Right atrium auricular region (tissue), 2 donors: ENCODE measurements at places on chromosomes 1 and 21. TPM values are rescaled to one million over a fixed set of nuclear protein-coding genes. Genes with fewer than 3 reads are reported as not detected.

DNA sequence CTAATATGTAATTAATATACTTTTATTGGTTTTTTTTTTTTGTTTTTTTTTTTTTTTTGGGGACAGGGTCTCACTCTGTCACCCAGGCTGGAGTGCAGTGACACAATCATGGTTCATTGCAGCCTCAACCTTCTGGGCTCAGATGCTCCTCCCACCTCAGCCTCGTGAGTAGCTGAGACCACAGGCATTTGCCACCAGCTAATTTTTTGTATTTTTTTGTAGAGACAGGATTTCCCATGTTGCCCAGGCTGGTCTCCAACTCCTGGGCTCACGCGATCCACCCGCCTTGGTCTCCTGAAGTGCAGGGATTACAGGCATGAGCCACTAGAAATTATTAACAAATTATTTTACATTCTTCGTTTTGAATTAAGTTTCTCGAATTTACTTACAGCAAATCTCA, 16.8 kb upstream of the POGZ start:
- H3K27ac ChIP-seq, result no peak overlapping the region
- peak; percentile 5 for DNase-seq
- H3K4me3 ChIP-seq, result no peak overlapping the region
- no peaks in the 10 kb centered on the region for H3K36me3 ChIP-seq
- peaks cover 5% of the 10 kb centered on the region for H3K4me1 ChIP-seq

The C4BPA gene
- total RNA-seq, result 3.6 TPM

The CSF3R gene
- 9.3 TPM for total RNA-seq

- peak overlapping the region; percentile 29 for H3K27ac ChIP-seq
- H3K4me1 ChIP-seq, result peaks cover 41% of the 10 kb centered on the region
- peaks cover 16% of the 10 kb centered on the region for H3K27me3 ChIP-seq
- H3K36me3 ChIP-seq, result no peaks in the 10 kb centered on the region
Observed at GRCh38 chr1:213982672-213983492, 4.9 kb upstream of the PROX1 start.

DNA sequence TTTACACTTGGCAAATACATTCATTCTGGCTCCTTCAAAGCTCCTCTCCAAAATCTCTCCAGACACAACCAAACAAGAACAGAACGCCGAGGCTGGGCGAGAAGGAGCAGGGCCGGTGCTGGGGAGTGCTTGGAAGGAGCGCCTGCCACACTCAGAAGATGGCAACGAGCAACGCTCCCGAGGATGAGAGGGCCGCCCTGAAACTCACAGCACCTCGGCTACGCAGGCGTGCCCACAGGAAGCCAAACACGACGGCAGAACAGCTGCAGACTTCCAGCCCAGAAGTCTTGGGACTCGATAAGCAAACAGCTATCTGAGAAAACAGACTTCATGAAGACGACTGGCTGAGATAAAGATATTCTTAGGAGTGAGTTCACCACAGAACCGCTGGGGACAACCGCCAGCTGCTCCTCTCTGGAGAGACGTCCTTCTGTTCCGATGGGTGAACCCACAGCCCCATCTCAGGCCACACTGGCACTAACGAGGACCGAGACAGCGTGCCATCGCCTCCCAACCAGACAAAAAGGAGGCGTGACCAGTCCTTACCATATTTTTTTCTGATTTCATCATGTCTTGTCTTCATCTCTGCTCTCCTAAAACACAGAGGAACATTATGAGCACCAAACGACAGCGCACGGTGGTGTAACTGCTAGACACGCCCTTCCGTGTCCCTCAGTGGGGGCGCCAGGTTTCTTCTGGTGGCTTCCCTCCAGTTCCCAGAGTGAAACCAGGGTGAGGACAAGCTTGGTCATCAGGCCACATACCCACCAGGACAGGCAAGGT, 18.6 kb downstream of the PTTG1IP start:
- H3K36me3 ChIP-seq, result peaks cover 94% of the 10 kb centered on the region
- peak overlapping the region; percentile 72 for H3K27ac ChIP-seq
- H3K4me3 ChIP-seq, result no peak overlapping the region
- no peak for DNase-seq
- H3K27me3 ChIP-seq, result no peaks in the 10 kb centered on the region

- no peaks in the 10 kb centered on the region for H3K27me3 ChIP-seq
- peak overlapping the region; percentile 100 for H3K27ac ChIP-seq
- H3K4me1 ChIP-seq, result peaks cover 3% of the 10 kb centered on the region
- DNase-seq, result peak; percentile 77
- no peaks in the 10 kb centered on the region for H3K36me3 ChIP-seq
- H3K4me3 ChIP-seq, result no peak overlapping the region
Observed at GRCh38 chr1:228163007-228163753, 2.4 kb upstream of the IBA57 start.

The NEXN gene
- total RNA-seq, result 295 TPM

DNA sequence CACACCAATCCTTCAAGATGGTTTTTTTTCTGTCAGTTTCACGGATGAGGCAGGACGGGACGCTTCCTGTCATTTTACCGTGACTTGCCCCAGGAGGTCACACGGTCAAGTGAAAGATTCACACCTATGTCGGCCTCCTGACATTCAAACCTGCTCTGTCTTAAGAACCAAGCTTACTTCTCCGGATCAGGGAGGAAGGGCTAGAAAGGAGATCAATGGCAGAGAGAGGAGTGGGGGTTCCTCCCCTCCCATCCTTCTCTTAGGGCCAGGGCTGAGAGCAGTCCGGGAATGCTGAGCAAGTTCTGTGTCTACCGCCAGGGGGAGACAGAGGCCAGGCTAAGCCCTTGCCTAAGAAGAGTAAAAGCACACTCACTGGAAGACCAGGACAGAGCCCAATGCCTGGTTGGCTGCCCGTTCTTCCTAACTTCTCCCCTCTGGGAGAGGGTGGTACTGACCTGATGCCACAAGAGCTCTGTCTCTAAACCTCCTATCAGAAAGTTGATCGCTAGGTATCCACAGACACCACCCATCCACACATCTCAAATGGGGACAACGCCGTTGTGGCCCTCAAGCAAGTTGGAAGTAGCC, 1.1 kb upstream of the PPM1J start:
- H3K4me3 ChIP-seq, result peak overlapping the region; percentile 71
- peak overlapping the region; percentile 82 for H3K27ac ChIP-seq
- peak; percentile 90 for DNase-seq
- no peaks in the 10 kb centered on the region for H3K27me3 ChIP-seq

- H3K4me3 ChIP-seq, result no peak overlapping the region
- H3K27ac ChIP-seq, result no peak overlapping the region
- no peaks in the 10 kb centered on the region for H3K27me3 ChIP-seq
Observed at GRCh38 chr1:163472651-163473248, 151.0 kb downstream of the NUF2 start.

DNA sequence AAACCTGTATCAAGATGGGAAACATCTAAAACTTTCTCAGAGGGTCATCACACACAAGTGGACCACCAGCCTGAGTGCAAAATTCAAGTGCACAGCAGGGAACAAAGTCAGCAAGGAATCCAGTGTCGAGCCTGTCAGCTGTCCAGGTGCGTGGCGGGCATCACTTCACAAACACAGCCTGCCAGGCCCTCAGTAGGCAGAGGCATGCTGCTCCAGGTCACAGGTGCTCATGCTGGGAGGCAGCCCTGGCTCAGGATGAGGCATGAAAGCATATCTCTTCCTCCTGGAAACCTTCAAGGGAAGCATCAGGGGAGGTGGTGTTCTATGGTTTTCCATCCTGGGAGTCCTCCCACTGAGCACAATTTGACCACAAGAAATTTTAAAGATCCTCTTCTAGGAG, 6.3 kb downstream of the CD2 start:
- no peak for DNase-seq
- H3K27ac ChIP-seq, result no peak overlapping the region
- no peaks in the 10 kb centered on the region for H3K4me1 ChIP-seq
- no peaks in the 10 kb centered on the region for H3K27me3 ChIP-seq

DNA sequence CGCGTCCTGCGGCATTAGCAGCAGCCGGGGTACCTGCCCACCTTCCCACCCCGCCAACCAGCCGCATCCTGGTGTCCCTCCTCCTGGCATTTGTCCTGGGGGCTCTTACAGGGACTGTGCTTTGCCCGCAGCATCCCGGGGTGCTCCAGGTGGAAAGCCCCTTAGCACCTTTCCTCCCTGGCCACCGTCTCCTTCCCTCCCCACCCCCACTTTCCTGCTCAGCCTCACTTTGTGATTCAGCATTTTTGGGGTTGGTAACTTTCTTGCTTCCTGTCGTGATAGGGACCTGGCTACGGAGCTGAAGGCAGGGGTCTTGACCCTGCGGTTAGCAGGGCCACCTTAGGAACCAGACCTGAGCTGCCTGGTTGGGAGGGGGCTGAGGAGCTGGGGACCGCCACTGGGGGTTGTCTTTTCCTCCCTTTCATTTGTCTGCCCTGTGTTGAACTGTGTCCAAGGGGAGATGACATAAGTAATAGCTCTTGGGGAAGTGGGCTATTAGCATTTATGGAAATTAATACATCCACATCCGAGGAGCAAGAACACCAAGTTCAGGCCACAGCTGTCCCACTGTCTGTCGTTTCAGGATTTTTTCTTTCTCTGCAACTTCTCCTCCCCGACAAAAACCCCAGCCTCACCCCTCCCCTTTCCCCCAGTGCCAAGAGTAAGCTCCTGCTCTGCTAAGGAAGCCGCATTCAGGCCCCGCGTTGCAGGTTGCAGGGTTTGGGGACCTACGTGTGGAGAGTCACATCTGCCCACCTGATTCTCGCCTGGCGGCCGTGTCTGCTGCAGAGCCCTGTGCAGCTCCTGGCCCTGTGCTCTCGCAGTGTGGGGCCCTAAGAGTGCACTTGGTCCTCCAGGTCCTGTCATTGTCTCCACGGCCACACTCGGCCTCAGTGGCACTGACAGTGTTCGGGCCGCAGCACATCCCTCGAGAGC, 1.6 kb upstream of the NPHP4 start:
- H3K27me3 ChIP-seq, result no peaks in the 10 kb centered on the region
- no peak for DNase-seq
- peak overlapping the region; percentile 91 for H3K27ac ChIP-seq
- H3K4me3 ChIP-seq, result peak overlapping the region; percentile 91
- peaks cover 30% of the 10 kb centered on the region for H3K4me1 ChIP-seq
- no peaks in the 10 kb centered on the region for H3K36me3 ChIP-seq

The LCE2A gene
- total RNA-seq, result not detected

- H3K36me3 ChIP-seq, result no peaks in the 10 kb centered on the region
- no peak overlapping the region for H3K4me3 ChIP-seq
- no peaks in the 10 kb centered on the region for H3K4me1 ChIP-seq
- H3K27ac ChIP-seq, result no peak overlapping the region
Observed at GRCh38 chr1:168821434-168821833, 92.4 kb upstream of the DPT start.

- H3K4me3 ChIP-seq, result peak overlapping the region; percentile 40
- no peaks in the 10 kb centered on the region for H3K27me3 ChIP-seq
- H3K27ac ChIP-seq, result no peak overlapping the region
- H3K36me3 ChIP-seq, result no peaks in the 10 kb centered on the region
Observed at GRCh38 chr1:28915031-28915895, 894 bp downstream of the EPB41 start.

The GBP5 gene
- 0.37 TPM for total RNA-seq

The DIO1 gene
- total RNA-seq, result not detected

- H3K27me3 ChIP-seq, result no peaks in the 10 kb centered on the region
- no peak overlapping the region for H3K27ac ChIP-seq
- H3K4me1 ChIP-seq, result peaks cover 5% of the 10 kb centered on the region
- no peak overlapping the region for H3K4me3 ChIP-seq
- DNase-seq, result no peak
Observed at GRCh38 chr1:224387302-224387912, 30.7 kb downstream of the CNIH4 start.

DNA sequence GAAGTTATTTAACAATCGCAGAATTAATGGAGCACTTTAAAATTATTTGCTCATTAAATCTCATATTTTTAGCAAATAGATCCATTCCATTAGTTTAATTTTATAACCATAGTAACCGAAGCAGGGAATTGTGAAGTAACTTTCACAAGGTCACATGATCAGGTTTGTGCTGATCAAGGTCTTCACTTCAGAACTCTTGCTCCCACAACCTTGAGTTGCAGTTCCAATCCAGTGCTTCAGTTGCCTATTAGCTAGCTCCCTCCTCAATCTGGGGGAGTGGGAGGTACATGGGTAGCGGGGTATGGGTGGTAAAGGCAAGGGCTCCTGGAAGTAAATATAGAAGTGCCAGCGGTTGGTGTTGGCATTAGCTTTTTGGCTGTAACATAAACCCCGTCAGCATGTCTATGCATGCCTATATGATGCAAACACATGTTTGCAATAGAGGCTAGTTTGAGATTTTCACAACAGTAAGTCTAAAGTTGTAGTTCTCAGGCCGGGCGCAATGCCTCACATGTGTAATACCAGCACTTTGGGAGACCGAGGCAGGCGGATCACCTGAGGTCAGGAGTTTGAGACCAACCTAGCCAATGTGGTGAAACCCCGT, 5.8 kb downstream of the ATP5IF1 start:
- DNase-seq, result no peak
- no peak overlapping the region for H3K27ac ChIP-seq
- no peaks in the 10 kb centered on the region for H3K36me3 ChIP-seq
- no peaks in the 10 kb centered on the region for H3K4me1 ChIP-seq
- H3K27me3 ChIP-seq, result no peaks in the 10 kb centered on the region
- no peak overlapping the region for H3K4me3 ChIP-seq

DNA sequence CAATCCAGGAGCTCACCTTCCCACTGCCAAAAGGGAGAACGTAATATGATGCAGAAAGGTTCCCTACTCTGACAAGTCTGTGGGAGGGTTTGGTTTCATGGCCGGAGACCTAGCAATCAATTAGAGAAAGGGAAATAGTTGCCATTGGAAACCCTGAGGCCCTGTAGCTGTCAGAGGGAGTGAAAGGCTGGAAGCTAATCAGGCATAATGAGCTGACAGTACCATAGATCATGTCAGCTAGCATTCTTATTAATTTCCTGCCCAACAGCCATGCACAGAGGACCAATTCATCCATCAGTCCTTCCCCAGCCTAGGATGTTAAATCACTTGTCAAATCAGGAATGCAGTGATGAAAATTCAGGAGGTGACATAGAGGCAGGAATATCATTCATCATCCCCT, 527.3 kb downstream of the PLPP3 start:
- DNase-seq, result no peak
- no peaks in the 10 kb centered on the region for H3K27me3 ChIP-seq
- H3K4me1 ChIP-seq, result no peaks in the 10 kb centered on the region
- no peak overlapping the region for H3K27ac ChIP-seq
- H3K36me3 ChIP-seq, result no peaks in the 10 kb centered on the region

The CD164L2 gene
- not detected for total RNA-seq

The DHCR24 gene
- total RNA-seq, result 13.4 TPM

The PLPP3 gene
- total RNA-seq, result 94.1 TPM

The CFAP45 gene
- total RNA-seq, result 1.3 TPM

DNA sequence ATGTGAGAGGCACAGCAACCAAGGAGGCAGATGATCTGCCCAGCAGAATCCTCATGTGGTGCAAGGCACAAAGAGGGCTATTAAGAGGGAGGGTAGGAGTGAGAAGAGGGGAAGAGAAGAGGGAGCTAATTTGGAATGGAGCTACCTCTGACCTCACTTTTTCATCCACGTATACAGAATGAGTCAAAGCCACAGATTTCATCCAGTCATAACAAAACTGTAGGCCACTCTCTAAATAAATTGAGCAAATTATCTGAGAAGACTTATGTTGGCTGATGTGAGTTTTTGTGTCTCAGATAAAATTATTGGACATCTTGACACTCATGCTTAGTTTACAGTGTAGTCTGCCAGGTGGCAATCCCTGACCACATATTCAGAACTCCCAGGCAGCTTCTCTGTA, 325.6 kb downstream of the TTLL7 start:
- H3K36me3 ChIP-seq, result no peaks in the 10 kb centered on the region
- H3K4me3 ChIP-seq, result no peak overlapping the region
- no peaks in the 10 kb centered on the region for H3K4me1 ChIP-seq

The TARS2 gene
- 10.5 TPM for total RNA-seq

- H3K27me3 ChIP-seq, result no peaks in the 10 kb centered on the region
- no peak overlapping the region for H3K4me3 ChIP-seq
- DNase-seq, result no peak
- no peaks in the 10 kb centered on the region for H3K4me1 ChIP-seq
- no peaks in the 10 kb centered on the region for H3K36me3 ChIP-seq
Observed at GRCh38 chr1:13869172-13869797, 169.3 kb downstream of the PRDM2 start.
